Activated T-helper 9 cell treated with anti-CD3 and anti-CD28 coated beads, Interleukin-2, amount 50 U/mL, for 16 hours (primary cell): ENCODE measurements at places on chromosomes 6 and 20.
A peak's percentile ranks its signal among the peaks of the same experiment; 100 is the strongest.

GRCh38 chr6:106629103-106629858 is at the start of the genes QRSL1 and RTN4IP1:
Gene QRSL1, plus strand, starts transcription at chr6:106629578. Its CDS starts 104 bp downstream, at chr6:106629682.
Gene RTN4IP1, minus strand, starts transcription at chr6:106629498. Its CDS starts 477 bp downstream, at chr6:106629021.
- peak; percentile 71 for DNase-seq

GRCh38 chr6:170026751-170027646 is 263.9 kb downstream of the DLL1 start:
- DNase-seq = no peak

GRCh38 chr6:125485757-125486156 is 184.0 kb upstream of the HDDC2 start:
- no peak for DNase-seq

- no peak for DNase-seq
Observed at GRCh38 chr6:137543114-137543513, 48.9 kb upstream of the OLIG3 start.

GRCh38 chr20:6558341-6558740 is 209.1 kb upstream of the BMP2 start:
- DNase-seq = no peak

GRCh38 chr6:106372838-106373501 is 12.5 kb downstream of the CRYBG1 start:
- DNase-seq = no peak

GRCh38 chr6:21109391-21110178 is 484.0 kb upstream of the SOX4 start:
- DNase-seq = no peak

DNA sequence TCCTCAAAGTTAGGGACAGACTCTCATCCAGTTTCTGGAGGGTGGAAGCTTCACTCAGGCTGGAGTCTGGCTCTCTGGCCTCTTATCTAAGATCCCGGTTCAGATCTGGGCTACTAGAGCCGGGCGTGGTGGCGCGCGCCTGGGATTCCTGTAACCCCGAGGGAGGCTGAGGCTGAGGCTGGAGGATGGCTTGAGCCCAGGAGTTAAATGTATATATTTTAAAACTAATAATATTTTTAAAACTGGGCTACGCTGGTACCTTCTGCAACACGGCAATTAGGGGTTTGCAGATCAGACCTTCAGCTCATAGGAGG is 710 bp upstream of the ZNF343 start:
- no peak for DNase-seq

GRCh38 chr6:94680669-94681212 is 896.6 kb upstream of the MANEA start:
- no peak for DNase-seq
